ENCODE measurements at places on chromosomes 2 and 18.

DNA sequence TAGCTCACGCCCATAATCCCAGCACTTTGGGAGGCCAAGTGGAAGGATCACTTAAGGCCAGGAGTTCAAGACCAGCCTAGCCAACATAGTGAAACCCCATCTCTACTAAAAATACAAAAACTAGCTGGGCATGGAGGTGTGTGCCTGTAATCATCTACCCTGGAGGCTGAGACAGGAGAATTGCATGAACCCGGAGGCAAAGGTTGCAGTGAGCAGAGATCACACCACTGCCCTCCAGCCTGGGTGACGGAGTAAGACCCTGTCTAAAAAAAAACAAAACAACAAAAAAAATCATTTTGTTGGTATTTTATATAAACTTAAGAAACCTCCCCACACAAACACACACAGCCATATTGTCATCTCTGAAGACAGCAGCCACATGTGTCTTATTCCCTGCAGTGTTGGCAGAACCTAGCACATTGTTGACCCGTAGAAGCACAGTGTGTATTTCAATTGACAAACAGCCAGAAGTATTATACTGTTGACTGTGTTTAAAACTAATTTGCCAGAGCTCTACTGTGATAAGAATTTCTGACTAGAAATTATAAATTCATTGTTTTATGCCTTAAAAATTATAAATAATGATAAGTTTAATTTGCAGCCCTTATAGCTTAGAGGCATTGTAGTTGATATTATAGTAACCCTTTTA, 68.1 kb downstream of the DNAJC10 start:
- DNase-seq, result no peak

DNA sequence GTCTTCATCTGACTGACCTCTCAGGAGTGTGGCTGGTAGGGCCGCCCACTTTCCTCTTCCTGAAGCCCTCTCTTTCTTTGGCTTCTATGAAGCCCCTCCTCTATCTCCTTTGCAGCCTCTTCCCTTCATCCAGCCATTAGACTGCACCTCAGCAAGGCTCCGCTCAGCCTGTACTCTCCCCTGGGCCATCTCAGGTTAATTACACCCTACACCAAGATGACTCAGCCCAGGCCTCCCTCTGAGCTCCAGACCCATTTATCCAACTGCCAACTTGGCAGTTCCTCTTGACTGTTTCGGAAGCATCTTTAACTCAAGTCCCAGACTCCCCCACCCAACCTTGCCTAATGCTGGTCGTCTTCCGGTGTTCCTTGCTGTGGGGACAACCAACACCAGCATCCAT, 5.8 kb upstream of the WNT6 start:
- DNase-seq, result no peak

GRCh38 chr18:56933472-56933871, 213.4 kb upstream of the BOD1L2 start:
- DNase-seq, result no peak

- DNase-seq, result no peak
These were observed 39.6 kb downstream of the REV1 start for GRCh38 chr2:99450199-99450598.

GRCh38 chr2:216715402-216715974, 20.1 kb upstream of the IGFBP5 start:
- DNase-seq, result no peak

GRCh38 chr2:176813621-176814049, 399.0 kb upstream of the HNRNPA3 start:
- DNase-seq, result peak; percentile 79

GRCh38 chr2:236403125-236403524, 138.9 kb upstream of the ASB18 start:
- DNase-seq, result no peak

DNA sequence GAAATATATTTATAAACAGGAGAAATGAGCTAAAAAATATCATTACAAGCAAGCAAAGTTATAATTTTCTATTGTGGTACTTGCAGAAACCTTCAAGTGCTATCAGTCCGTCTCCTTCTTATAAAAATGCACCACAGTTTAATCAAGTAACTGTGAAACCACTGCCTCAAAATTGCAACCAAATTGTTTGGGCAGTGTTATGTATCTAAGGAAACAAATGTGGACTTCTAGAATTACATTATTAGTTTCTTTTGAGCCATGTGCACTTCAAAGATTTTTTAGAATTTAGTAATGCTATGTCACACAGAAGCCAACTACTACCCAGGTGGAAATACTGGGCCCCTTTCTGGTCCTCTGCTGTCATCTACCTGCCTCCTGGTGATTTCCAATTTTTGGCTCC, 495.6 kb downstream of the NYAP2 start:
- DNase-seq, result no peak

DNA sequence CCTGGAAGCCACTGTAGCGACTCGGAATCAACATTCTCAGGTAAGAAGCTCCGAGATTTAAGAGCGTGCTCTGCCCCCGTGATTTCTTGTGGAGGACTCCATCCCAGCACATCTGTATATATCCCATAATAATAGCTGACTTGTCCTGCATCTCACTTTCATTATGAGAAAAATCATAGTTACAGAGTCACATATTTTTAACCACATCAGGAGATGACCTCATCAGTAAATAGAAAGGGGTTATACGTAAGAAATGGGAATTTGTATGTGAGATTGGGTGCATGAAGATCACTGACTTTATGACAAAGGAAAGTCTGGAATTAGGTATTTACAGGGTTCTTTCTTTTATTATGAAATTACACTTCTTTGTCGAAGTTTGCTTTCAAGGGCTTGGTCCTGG, 16.4 kb upstream of the TMEM18 start:
- DNase-seq, result no peak

- no peak for DNase-seq
These were observed 1.2 kb downstream of the COA5 start for GRCh38 chr2:98607104-98607503.

- DNase-seq, result peak; percentile 4
These were observed 42.7 kb downstream of the FHOD3 start for GRCh38 chr18:36340246-36340645.

GRCh38 chr2:73984203-73984921, at the start of gene TET3:
Gene TET3, plus strand, starts transcription at chr2:73984910. Its CDS starts 1,494 bp downstream, at chr2:73986404.
- no peak for DNase-seq

DNA sequence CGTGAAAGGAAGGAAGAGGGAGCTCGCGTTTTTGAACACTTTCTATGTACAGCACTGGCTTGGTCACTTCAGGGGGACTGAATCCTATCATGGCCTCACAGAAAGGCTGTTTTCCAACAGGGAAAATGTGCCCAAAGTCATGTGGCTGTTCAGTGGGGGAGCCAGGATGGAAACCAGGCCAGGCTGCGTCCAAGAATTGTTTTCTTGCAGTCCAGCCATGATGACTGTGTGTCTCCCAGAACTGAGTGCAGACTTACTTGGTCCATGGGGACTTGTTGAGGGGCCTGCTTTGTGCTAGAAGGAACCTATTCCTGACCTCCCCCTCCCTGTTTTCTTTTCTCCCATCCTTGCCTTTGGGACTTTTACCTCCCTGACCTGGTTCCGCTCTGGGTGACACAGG, 46.9 kb downstream of the EMILIN2 start:
- no peak for DNase-seq

- no peak for DNase-seq
These were observed 27.5 kb downstream of the EML4 start for GRCh38 chr2:42196403-42197267.

- peak; percentile 61 for DNase-seq
These were observed 941.1 kb upstream of the FANCL start for GRCh38 chr2:59182249-59182648.

DNA sequence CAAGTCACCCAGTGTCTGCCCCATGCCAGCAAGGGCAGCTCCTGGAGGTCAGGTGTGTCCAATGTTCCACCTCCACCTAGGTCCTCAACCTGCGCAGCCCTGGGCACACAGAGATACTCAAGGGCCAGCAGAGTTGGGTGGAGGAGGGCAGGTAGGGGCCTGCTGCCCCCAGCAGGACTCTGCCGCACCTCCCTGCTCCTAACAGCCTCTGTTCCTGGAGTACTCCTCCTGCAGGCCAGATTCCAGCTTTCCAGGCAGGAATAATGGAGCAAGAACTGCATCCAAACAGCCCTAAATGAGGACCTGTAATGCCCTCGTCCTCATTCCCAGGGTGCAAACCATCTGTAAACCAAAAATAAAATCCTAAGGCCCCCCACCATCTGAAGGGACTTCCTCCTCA, 44.4 kb upstream of the ACAA2 start:
- DNase-seq, result no peak

DNA sequence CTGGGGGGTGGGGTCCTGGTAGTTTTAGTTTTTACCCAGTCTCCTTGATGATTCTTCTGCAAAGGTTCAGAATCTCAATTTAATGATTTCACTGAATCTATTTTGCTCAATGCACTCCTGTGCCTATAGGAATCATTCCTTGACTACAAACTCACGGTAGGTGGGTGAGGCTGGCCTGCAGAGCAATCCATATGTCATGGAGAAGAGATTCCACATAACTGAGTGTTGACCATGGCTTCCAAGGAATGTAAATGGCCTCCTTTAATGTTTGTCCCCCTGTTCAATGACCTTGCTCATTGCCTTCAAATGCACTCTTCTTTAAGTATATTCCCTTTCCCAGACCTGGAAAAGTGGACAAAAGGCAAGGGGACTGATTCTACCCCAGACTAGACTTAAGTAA, 12.5 kb downstream of the FAP start:
- no peak for DNase-seq

DNA sequence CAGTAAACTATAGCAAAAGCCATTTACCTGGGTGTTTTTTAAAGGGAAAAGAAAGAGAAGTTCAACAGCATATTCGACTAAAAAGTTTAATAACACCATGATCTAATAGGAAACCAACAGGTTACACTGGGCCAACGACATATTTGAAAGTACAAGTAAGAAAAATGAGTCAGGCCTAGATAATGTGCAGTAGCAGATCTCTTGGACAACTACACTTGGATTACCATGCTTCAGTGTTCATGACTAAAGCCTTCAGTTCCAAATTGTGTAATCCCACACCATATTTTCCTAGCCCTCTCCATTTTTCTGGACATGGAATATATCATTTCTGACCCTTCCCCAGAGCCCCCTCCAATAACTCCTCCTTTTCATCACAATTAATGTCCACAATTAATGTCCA, 39.1 kb upstream of the FIGN start:
- DNase-seq, result no peak

Measured in skin of body (tissue), 3 donors.